Cortex of kidney (tissue), 1 donor: ENCODE measurements at places on chromosomes 5 and 9.

- no peak for DNase-seq
Observed at GRCh38 chr5:80275347-80275746, 19.5 kb upstream of the SERINC5 start.

GRCh38 chr5:60672693-60673264 is 27.2 kb downstream of the DEPDC1B start:
- DNase-seq = no peak

DNA sequence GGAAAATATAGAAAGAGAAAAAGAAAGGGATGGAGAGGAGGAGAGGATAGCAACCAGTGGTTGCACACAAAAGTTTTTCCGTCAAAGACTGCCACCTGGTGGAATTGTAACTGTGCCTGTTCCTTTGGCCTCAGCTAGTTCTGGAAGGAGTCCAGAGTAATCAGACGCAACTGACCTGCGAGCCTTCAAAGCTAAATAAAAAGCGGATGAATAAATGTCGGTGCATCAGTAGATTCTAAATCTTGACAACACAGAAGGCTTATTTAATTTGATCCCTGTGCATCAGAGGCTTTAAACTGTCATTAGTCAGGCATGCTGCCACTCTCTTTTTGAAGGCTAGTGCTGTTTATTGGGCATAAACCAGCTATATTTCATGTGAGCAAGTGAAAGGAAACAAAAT is 132.9 kb upstream of the ACO1 start:
- DNase-seq = no peak

DNA sequence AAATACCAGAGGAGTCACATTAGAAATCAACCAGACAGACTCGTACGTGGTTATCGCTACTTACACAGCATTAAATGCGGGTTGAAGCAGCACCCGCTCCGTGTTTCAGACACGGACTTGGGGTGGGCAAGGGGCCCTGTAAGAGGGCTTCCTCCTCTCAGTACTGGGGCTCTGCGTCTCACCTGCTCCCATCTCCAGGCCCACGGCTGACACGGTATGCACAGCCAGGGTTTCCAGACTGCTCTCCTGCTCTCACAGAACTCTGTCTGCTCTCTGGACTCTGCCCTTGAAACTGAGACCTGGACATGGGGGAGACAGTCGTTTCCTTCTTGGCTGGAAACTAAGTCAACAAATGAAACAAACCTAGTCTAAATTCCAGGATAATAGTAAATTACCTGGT is 24.7 kb upstream of the RASGEF1C start:
- DNase-seq = no peak

DNA sequence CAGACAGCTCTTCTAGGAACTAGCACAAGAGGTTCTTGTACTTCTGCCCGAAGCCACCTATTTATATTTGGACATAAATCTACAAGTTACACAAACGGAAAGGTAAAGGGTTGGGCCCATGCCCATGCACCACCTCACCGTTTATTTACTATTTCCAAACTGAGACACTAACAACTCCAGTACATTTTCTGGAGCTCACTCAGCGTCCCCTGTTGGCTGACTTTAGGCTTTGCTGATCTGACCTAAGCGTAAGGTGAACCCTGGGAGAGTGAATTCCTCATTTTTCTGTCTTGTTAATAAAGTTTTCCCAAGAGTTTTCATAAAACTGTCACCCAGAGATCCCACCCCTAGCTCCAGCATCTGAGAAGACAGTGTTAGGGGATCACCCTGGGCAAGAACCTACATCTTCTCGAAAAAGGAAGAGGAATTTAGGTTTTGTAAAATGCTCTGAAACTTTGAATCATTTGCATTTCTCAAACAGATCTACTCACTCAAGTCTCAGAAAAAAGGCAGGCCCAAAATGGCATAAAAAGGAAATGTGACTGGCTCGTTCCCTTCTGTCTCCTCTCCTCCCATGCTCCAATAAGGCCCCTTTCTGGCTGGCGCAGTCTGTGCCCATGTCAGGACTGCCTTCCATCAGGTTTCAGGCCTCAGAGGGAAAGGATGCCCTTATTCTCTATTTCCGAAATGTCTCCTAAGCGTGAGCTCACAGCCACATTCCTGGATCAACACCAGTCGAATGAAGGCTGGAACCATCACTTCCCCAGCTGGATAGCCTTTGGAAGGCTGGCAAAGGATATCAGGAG is 201.3 kb downstream of the FANCC start:
- DNase-seq = no peak

DNA sequence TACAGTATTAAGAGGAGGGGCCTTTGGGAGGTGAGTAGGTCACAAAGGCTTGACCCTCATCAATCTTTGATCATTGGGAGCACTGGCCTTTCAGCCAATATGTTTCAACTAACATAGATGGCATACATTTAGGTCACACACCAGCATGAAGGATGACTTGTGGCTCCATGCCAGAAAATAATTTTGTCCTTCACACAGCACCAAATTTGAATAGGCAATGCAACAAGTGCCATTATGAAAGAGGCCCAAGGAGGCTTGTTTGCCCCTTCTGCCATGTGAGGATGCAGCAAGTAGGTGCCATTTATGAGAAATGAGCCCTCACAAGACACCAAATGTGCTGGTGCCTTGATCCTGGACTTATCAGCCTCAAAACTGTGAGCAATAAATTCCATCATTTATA is 81.1 kb downstream of the JAKMIP2 start:
- no peak for DNase-seq

GRCh38 chr5:471750-472058 is 28.7 kb downstream of the EXOC3 start:
- no peak for DNase-seq

- DNase-seq = no peak
Observed at GRCh38 chr9:104858271-104858670, 69.7 kb downstream of the ABCA1 start.

DNA sequence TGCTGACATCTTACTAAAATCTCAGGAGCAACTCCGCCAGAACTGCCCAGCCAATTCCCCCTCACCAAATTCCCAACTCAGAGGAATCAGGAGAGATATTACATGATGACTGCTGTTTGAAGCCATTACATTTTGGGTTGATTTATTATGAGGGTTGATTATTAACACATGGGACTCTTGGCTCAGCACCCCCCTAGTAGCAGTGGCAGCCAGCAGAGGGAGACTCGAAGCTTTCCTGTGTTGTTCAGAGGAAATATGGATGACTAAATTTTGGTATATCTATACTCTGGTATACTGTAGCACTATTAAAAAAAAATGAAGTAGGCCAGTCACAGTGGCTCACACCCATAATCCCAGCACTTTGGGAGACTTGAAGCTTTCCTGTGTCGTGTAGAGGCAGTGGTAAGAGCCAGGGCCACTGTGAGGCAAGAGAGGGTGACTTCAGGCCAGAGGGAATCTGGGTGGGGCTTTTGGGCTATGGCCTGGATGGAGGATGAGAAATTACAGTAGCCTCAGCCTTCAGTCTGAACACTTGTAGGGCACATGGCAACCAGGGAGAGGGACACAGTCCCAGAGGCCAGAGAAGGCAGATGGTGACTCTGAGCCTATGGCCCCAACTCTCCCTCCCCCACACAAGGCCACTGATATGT is 111.4 kb downstream of the LHX2 start:
- DNase-seq = no peak

DNA sequence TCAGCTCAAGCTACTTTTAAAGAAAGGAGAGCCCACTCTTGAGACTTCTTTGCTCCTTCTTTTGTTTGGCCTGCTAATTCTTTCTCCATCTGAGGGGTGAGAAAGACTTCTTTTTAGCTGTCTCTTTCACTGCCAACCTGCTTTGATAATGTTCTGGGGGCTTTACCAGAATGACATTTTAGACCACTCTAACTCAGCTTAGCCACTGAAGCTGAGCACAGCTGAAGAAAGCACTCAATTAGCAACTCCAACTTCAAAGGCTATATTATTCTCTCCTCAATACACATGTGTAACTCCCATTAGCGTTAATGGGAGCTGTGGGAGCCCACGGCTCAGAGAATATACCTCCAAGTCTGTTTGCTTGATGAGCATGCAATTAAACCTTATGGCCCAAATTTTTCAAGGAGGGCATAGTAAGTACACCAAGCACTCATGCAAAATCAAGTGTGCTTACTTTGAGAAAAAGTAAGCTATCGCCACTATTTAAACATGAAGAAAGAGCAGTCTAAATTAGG is 815.4 kb upstream of the DMAC1 start:
- no peak for DNase-seq

GRCh38 chr9:5817862-5818261 is 15.1 kb downstream of the ERMP1 start:
- no peak for DNase-seq

GRCh38 chr5:130335117-130335516 is 430.9 kb downstream of the CHSY3 start:
- DNase-seq = no peak

DNA sequence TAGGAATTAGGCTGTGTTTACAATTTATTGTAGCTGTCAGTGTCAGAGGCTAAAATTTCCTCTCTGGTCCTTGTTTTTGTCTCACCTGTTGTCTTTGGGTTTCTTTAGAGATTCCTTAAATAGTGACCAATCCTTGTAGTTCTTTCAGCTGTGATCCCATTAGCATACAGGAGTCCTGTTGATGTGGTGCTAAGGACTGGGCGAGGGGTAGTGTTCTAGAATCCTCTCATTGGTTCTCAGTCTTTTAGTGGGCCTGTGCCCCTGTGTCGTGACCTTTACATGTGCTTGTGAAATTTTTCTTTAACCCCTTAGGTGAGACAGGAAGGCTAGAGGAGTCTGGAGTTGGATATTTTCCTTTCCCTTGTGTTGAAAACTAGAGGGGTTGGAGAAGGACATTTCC is 51.2 kb downstream of the ZNF618 start:
- DNase-seq = no peak

- DNase-seq = no peak
Observed at GRCh38 chr5:124801551-124801950, 55.1 kb upstream of the ZNF608 start.

DNA sequence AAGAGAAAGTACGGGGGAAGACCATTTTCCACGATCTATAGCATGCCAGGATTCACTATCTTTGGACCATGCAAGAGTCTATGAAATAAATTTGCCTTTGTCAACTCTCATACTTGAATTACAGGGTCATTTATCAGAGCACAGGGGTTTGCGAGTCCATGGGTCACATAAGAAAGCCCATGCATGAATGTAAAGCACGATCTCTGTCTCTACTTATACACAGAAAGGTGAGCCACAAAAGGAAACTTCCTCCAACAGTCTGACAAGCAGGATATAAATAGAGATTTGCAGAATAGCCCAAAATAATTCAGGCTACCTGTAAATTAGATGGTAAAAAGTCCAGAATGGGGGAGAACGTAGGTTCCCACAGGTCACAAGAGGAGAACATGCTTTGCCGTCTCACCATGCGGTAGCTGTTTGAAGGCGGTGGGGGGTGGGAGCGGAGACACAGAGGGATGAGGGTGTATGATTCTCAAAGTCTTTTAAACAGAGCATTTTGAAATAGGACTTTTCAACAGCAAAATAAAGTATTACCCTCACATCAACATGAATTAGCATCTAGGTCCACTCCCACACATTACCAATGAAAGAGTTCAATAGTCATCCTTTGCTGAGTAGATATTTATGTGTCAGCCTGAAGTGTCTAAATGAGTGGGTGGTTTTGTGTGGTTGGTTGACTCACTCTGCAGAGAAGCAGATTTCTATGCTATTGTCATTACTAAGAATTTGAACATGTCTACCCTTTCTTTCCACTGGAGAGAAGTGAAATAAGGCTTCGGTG is 279.7 kb downstream of the EBF1 start:
- no peak for DNase-seq

GRCh38 chr5:113194591-113194990 is 218.0 kb downstream of the DCP2 start:
- no peak for DNase-seq

DNA sequence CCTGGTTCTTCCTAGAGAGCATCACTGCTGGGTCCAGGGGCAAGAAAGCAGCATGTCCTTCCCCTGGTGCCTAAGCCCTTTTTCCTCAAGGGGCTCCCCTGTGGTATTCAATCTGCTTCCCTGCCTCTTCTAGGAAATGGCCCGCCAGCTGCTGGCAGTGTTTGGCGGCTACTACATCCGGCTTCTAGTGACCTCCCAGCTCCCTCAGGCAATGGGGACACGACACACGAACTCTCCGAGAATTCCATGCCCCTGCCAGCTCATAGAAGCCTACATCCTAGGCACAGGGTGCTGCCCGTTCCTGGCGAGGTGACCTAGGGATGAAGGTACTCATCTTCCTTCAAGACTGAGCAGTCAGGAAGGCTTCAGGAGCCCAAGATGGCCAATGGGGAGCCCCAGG is 14.6 kb downstream of the TEX53 start:
- no peak for DNase-seq

DNA sequence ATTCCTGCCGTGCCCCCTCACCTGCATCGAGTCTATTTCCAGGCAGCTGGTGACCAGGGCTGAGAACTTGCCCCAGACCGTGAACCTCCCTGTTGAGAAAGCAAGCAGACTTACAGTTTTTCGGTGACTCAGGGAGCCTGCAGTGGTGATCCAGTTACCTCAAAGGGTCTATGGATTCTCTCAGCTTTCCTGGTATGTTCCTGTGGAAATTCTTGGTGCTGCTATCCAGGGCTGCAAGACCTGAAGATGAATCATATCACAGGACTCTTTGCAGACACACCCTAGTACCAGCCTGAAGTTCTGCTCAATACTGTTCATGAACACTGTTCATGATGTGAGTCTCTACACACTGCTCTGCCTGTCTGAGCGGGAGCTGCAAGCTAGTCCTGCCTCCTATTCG is 154.7 kb downstream of the WDR70 start:
- no peak for DNase-seq

GRCh38 chr9:78871452-78872331 is 574.8 kb downstream of the PSAT1 start:
- DNase-seq = no peak
